ENCODE measurements at places on chromosomes 3 and 15.

GRCh38 chr15:31871166-31871886, 159.0 kb upstream of the CHRNA7 start:
- no peak for DNase-seq

DNA sequence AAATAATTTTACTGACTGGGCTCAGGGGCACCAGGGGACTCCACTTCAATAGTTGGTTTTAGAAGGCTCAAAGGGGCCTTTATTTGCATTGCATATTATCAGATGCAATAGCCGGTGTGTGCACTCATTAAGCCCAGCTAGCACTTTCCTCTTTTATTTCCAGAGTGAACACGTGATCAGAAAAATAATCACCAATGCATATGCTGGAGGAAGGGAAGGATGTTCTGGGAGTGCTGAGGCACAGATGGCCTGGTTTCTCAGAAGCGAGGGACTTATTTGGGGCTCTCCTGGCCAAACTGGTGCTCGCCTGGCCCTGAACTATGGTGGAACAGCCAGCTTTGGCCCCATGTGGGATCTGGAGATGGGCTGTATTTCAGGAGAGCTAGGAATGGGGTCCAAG, 60.4 kb upstream of the SEC13 start:
- DNase-seq = no peak

DNA sequence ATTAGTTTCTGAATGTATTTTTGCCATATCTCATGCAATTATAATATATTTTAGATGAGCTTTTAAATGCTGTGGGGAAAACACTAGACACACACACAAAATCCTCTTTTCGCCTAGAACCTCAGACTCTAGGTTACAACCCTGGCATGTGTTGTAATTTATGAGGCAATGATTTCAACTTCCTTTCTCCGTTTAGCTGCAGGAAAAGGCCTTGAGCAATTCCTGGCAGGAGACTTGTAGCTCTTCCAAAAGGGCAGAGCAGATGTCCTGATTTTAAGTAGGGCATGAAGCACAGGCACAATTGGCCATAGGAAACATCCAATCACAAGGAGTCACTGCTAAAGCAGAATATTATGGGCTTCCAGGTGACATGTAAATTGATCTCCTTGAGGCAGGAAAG, 82.0 kb downstream of the GPR156 start:
- no peak for DNase-seq

- DNase-seq = no peak
These were observed 21.7 kb downstream of the CLDN11 start for GRCh38 chr3:170440344-170440743.

- no peak for DNase-seq
These were observed 153.1 kb downstream of the LIPC start for GRCh38 chr15:58584789-58585461.

GRCh38 chr3:29242296-29242695, 38.6 kb upstream of the RBMS3 start:
- no peak for DNase-seq

GRCh38 chr15:60790641-60791040, 311.7 kb upstream of the ICE2 start:
- DNase-seq = no peak

DNA sequence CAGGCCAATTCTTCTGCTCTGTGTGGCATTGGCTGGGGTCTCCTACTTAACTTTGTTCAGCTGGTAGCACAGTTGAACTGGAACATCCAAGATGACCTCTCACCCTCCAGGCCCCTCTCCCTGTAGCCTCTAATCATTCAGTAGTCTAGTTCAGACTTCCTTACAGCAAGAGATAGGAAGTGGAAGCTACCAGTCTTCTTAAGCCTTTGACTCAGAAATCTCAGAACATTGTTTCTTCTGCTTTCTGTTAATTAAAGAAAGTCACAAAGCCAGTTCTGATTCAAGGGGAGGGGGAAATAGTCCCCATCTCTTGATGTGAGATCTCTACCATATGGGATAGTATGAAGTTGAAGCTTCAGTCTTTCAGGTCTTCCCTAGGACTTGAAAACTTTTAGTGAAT, 18.8 kb upstream of the SACM1L start:
- no peak for DNase-seq

DNA sequence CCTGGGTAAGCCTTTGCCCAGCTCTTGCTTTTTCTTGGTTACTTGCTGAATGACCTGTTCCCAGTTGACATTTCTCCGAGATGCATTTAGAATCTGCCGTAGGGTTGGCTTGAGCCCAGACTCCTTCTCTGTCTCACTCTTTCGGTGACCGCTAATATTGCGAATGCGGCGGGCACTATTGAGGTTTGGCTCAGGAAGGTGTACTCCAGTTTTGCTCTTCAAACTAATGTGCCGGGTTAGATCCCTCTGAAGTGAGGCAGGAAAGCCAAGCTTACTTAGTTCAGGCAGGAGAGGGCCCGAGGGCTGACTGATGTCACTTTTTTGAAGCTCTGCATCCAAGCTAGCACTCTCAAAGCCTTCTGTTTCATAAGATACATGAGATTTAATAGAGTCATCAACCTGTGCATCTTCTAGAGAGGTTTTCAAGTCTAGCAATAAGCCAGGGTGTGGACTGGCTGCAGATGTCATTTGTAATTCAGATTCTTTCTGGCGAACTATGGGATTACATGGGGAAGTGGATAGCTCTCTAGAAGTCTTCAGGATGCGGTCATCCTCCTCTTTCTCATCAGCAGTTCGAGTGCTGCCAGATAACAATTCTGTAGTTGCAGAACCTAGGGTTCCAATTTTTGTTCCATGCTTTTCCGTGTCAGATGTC, 41.0 kb downstream of the ZNF106 start:
- DNase-seq = no peak

DNA sequence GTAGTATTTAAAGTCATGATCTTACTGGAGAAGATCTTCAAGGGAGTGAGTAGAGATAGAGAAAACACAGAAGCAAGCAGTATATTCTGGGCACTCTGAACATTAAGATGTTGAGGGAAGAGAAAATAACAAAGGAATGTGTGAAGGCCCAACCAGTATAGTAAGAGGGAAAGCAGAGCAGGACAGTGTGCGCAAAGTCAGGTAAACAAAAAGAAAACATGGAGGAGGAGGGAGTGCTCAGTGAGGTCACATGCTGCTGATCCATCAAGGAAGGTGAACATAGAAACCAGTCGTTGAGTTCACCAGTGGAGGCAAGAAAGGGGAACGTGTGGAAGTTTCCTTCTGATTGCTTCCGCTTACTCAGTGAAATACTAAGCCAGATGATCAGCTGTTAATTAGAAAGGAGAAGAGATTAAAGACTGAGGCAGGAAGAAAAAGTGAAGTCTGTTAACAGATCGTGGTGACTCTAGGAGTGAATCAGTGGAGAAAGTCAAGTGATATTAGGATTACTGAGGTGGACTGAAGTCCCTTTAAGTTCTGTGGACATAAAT, 47.2 kb downstream of the OPA1 start:
- DNase-seq = no peak

GRCh38 chr3:193896419-193896818, 239.5 kb upstream of the HES1 start:
- DNase-seq = no peak

- DNase-seq = no peak
These were observed 252.3 kb upstream of the ATP10A start for GRCh38 chr15:26115229-26115943.

GRCh38 chr3:165196577-165197480, 645 bp upstream of the SLITRK3 start:
- no peak for DNase-seq

- DNase-seq = no peak
These were observed 389 bp upstream of the CCNB2 start for GRCh38 chr15:59104602-59104911.

DNA sequence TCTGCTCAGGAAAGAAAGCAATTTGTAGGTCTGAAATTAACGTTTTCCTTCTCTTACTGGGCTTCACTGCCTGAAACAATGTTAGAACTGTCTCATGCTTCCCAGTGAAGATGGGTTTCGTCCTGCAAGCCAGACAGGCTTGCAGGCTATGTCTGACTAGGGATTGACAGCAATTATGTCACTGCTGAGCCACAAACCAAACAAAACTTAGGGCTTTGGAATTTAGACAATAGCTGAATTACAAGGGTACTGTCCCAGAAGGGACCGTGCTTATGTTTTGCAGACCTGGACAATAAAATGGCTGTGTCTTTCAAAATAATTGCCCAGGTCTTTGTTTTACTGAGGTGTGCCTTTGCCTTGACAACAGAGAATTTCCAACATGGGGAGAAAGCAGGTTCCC, 46.3 kb upstream of the CCDC80 start:
- DNase-seq = no peak

GRCh38 chr15:47588958-47589357, 128.3 kb upstream of the SEMA6D start:
- DNase-seq = no peak

- DNase-seq = peak; percentile 97
These were observed at the start of gene CIB1 for GRCh38 chr15:90233387-90234095. TSS of gene CIB1 (minus strand) at chr15:90233941. CDS start at chr15:90233885, 56 bp downstream.

- no peak for DNase-seq
These were observed 138.6 kb downstream of the OPA1 start for GRCh38 chr3:193731656-193732055.

DNA sequence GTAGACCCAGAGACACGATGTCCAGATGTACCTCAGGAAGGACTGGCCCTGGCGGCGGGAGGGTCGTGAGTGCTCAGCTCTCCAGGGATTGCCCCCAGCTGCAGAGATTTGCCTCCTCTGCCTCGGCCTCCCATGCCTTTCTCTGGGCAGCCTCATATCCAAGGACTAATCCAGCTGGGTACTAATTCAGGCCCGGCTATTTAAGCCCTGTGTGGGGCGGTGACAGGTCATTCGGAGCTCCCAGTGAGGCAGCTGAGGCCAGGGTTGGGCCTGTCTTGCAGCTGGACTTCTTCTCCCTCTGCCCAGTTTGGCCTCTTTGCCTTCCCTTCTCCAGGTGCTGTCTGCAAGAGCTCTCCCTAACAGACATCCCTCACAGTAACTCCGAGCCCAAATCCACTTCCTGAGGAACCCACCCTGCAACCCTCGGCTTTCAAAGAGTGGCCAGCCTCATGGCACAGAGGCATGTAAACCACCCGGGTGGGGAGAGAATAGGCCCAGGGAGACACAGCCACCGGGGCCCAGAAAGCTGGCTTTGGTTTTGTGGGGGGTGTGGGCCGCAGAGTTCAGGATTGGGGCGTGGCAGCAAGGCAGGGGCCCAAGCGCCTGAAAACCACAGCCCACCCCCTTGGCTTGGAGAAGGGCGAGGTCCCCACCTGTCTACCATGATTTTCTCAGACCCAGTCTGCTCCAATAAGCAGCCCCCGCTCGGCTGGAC, 85.8 kb downstream of the PPCDC start:
- DNase-seq = no peak

DNA sequence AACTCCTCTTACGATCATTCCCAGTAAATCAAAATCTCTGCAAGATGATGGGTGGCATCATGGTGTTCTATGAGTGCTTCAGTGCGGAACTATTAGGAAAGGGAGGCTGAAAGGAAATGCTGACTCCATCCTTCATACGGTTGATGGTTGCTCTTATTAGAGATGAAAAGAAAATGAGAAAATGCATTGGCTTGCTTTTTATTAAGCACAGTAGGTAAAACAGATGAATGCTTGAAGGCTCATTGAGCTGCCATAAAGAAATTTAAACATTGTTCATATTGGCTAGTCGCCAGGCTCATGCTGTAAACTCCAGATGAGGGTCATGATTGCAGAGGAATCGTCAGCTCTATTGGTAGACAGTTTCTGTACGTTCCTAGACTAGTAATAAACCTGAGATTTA, 115.8 kb downstream of the EPHA3 start:
- DNase-seq = no peak

DNA sequence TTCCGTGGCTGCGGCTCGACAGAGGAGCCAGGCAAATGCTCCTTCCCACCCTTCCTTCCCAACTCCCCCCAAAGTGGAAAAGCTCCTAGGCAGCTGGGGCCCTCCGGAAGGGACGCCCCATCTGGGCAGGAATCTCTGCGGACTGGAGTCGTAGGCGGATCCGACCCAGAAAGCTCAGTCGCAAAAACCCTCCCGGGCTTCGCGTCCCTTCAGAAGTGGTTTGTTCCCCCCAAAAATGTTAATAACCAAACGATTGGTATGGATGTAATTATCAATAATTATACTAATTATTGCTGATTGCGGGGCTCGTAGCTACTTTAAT, 3.8 kb downstream of the RNU6-1 start:
- no peak for DNase-seq

GRCh38 chr3:169348929-169349621, 314.4 kb downstream of the MECOM start:
- no peak for DNase-seq

GRCh38 chr3:126021224-126021623, 52.2 kb downstream of the ROPN1B start:
- DNase-seq = no peak

- DNase-seq = no peak
These were observed 27.0 kb upstream of the RNF7 start for GRCh38 chr3:141710888-141711616.

- DNase-seq = no peak
These were observed 224.1 kb downstream of the IGSF11 start for GRCh38 chr3:118810499-118811035.

- DNase-seq = no peak
These were observed 24.6 kb upstream of the NECTIN3 start for GRCh38 chr3:111047042-111047441.

- DNase-seq = no peak
These were observed 266.2 kb upstream of the LYSMD4 start for GRCh38 chr15:99999282-100000070.

DNA sequence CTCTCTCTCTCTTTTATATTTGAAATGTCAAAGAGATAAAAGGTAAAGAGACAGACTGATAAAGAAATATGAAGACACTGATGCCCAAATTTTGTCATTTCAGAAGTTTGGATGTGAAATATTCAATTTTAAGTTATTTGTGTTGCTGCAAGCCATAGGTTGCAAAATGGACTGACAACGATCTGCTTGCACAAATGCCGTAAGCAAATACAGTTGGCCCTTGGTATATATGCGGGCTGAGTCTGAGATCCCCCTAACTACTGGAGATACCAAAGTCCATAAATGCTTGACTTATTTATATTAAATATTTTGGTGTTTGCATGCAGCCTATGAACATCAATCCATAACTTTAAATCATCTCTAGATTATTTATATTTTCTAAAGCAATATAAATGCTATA, 1459.1 kb upstream of the ALCAM start:
- DNase-seq = no peak

DNA sequence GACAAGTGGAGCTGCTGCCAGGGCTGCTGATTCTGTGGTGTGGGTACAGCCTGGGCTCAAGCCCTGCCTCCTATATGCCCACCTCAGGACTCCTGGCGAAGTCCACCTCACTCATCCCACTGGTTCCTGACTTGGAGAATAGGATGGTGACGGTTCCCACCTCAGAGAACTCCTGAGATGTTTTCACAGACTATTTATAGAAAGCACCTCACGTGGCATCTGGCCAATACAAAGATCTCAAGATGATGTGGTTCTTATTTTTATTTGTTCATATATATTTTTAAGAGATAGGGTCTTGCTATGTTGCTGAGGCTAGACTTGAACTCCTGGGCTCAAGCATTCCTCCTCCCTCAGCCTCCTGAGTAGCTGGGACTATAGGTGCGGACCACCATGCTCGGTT, 236.9 kb upstream of the BHLHE40 start:
- no peak for DNase-seq

All from activated gamma-delta T cell treated with Interleukin-2 at 50 U/mL for 16 hours (primary cell).